ENCODE measurements at places on chromosomes 1 and 21. TPM values are rescaled to one million over a fixed set of nuclear protein-coding genes. Genes with fewer than 3 reads are reported as not detected.

CENPL gene
- total RNA-seq, result 16.6 TPM

HEYL gene
- total RNA-seq, result 0.63 TPM

TRAPPC10 gene
- total RNA-seq, result 29.7 TPM

NTPCR gene
- 19.1 TPM for total RNA-seq

GSTM1 gene
- 10.3 TPM for total RNA-seq

TBX15 gene
- total RNA-seq, result 0.31 TPM

PLA2G2F gene
- total RNA-seq, result not detected

TIE1 gene
- 15.7 TPM for total RNA-seq

RPAP2 gene
- total RNA-seq, result 28.5 TPM

UBXN10 gene
- 2.5 TPM for total RNA-seq

PLA2G2A gene
- not detected for total RNA-seq

C1orf122 gene
- 10.3 TPM for total RNA-seq

SELP gene
- not detected for total RNA-seq

NBPF20 gene
- 10.6 TPM for total RNA-seq

FCRL3 gene
- total RNA-seq, result not detected

LCE1C gene
- not detected for total RNA-seq

ARHGEF16 gene
- not detected for total RNA-seq

MPZL1 gene
- 191 TPM for total RNA-seq

EPHB2 gene
- total RNA-seq, result 57.6 TPM

KCND3 gene
- total RNA-seq, result 17.5 TPM

ALX3 gene
- total RNA-seq, result not detected

CCDC181 gene
- total RNA-seq, result 6.6 TPM

HPCA gene
- 29.4 TPM for total RNA-seq

AK5 gene
- total RNA-seq, result 31.0 TPM

BTBD8 gene
- total RNA-seq, result 68.9 TPM

KRTAP12-2 gene
- total RNA-seq, result not detected

CD1D gene
- total RNA-seq, result 0.94 TPM

CACHD1 gene
- total RNA-seq, result 16.9 TPM

ANKRD35 gene
- total RNA-seq, result 1.6 TPM

NOS1AP gene
- 16.6 TPM for total RNA-seq

DMBX1 gene
- total RNA-seq, result not detected

GPATCH2 gene
- total RNA-seq, result 31.3 TPM

Data from parietal lobe (tissue), 2 donors.